GM23338 (cell line): ENCODE measurements at places on chromosomes 5 and 9. TPM values are rescaled to one million over a fixed set of nuclear protein-coding genes. Genes with fewer than 3 reads are reported as not detected.

TAF11L5 gene
- not detected in 2 replicates for total RNA-seq

SPATA31A1 gene
- total RNA-seq, result not detected in 2 replicates

TOR1A gene
- total RNA-seq, result 33.9 and 45.7 TPM in 2 replicates

DMGDH gene
- 0.52 TPM in 1 of 2 replicates, not detected in the other for total RNA-seq

IL5 gene
- not detected in 2 replicates for total RNA-seq

LEAP2 gene
- total RNA-seq, result 0.54 and 1.8 TPM in 2 replicates

PCDHGA5 gene
- total RNA-seq, result 2.9 and 3.1 TPM in 2 replicates

TIFAB gene
- total RNA-seq, result not detected in 2 replicates

SPINK1 gene
- total RNA-seq, result not detected in 2 replicates

ANGPTL2 gene
- 5.2 and 7.1 TPM in 2 replicates for total RNA-seq

NOL8 gene
- 26.0 and 26.6 TPM in 2 replicates for total RNA-seq

CATSPER3 gene
- total RNA-seq, result 0.74 TPM in 1 of 2 replicates, not detected in the other

BTNL8 gene
- 0.85 TPM in 1 of 2 replicates, not detected in the other for total RNA-seq
